ENCODE measurements at places on chromosomes 6 and 20. TPM values are rescaled to one million over a fixed set of nuclear protein-coding genes. Genes with fewer than 3 reads are reported as not detected.

MATN4 gene
- total RNA-seq = not detected

EBF4 gene
- total RNA-seq = 1.7 TPM

FUT9 gene
- not detected for total RNA-seq

SALL4 gene
- not detected for total RNA-seq

ZHX3 gene
- 43.1 TPM for total RNA-seq

CCDC28A gene
- total RNA-seq = 5.3 TPM

TFAP2A gene
- not detected for total RNA-seq

RAB44 gene
- total RNA-seq = 0.06 TPM

ZNF337 gene
- 12.5 TPM for total RNA-seq

MAS1 gene
- not detected for total RNA-seq

DNA sequence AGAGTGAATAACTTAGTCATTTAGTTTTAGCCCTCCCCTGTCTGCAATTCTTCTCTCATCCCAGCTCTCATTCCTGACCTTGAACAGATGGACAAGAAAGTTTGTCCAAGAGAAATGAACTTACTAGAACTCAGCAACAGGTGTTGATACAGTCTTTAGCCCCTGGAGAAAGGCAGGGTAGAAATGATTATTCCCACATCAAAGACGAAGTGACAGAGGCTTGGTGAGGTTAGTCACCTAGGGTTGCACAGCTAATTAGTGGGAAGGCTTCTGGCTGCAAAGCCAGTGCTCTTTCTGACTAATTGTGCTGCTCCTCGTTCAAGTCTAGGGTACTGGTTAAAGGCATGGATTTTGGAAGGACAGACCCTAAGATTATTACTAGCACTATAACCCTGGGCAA is 4.5 kb downstream of the ZDHHC14 start:
- DNase-seq = no peak

- DNase-seq = no peak
These were observed 53.5 kb downstream of the KCNQ5 start for GRCh38 chr6:72675396-72675795.

DNA sequence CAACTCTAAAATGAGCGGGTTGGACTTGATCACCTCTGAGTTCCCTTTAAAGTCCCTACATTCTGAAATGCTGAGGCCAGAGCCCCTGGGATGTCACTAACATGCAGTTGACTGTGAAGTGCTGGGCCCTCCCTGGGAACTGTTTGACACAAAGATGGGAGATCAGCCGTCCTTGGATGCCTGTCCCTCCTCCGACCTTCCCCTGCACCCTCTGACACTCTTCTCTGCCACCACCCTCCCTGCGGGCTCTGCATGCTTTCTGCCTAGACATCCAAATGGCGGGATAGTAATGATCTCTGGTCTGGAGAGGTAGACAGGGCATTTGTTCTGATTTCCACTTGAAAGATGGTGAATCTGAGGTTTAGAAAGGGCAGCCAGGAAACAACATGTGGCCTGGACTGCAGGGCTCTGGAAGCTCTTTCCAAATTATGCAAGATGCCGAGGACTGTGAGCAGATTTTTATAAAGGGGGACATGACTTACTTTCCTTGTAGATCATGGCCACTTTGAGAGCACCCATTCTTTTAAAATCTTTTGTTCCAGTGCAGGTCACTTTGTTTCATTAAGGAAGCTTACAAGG is 113.2 kb downstream of the ZDHHC14 start:
- no peak for DNase-seq

DNA sequence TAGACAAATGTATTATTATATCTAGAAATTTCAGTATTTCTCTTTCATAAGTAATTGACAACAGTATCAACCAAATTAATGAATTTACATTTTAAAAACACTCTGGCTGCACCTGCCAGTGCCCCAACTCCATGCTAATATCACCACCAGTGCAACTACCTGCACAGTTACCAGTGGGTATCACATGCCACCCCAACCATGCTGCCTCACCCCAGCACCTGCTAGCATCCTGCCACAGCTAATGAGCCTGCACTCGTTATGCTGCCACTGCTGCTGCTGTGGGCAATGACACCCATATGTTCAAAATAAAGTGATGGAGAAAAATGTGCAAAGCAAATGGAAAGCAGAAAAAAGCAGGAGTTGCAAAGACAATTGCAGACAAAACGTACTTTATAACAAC is 855.9 kb upstream of the MANEA start:
- DNase-seq = no peak

- no peak for DNase-seq
These were observed 526.0 kb downstream of the EPM2A start for GRCh38 chr6:145209272-145209671.

GRCh38 chr6:14731611-14732010 is 514.3 kb upstream of the JARID2 start:
- no peak for DNase-seq

DNA sequence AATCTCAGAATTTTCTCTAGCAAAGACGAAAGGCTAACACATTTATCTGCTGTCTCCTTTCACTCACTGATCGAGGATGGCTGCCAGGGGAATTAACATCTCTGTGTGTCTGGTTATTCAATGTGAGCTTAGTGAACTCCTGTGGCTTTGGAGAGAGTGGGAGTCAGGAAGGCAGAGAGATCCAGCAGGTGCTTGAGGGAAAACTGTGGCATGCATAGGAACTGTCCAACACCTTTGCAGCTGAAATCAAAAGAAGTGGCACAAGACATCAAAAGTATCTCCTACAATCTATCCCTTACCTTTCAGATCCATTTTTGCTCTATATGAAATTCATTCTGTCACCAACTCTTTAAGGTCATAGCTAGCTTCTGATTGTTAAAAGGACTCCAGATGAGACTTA is 11.8 kb upstream of the FAM184A start:
- no peak for DNase-seq

GRCh38 chr6:63261820-63262219 is 50.6 kb downstream of the FKBP1C start:
- no peak for DNase-seq

DNA sequence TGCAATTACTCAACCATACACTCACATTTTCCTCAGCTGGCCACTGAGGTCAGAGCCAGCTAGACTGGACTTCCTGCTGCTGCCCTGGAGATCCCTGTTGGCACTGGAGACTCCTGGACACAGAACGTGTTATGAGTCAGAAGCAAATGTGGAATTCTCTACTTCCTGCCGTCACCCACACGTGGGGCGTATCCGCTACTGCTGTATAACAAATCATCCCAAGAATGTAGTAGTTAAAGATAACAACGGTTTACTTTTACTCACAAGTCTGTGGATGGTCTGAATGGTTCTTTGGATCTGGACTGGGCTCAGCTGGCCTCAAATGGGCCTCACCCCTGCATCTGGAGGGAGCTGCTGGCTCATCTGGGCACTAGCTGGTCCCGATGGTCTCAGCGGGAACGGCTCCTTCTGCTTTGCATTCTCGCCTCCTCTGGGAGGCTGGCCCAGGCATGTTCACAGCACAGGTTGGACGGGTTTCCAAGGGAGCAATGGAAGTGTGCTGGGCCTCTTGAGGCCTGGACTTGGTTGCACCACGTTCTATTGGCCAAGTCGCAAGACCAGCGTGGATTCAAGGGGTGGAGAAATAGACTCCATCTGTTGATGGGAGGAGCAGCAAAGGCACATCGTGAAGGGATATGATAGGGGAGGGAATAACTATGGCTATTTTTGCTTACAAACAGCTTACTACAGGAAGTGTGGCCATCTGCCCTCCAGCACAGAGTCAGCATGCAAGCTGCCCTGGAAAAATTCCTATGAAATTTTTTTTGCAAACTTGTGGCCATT is 118.5 kb downstream of the SNX5 start:
- peak; percentile 81 for DNase-seq

DNA sequence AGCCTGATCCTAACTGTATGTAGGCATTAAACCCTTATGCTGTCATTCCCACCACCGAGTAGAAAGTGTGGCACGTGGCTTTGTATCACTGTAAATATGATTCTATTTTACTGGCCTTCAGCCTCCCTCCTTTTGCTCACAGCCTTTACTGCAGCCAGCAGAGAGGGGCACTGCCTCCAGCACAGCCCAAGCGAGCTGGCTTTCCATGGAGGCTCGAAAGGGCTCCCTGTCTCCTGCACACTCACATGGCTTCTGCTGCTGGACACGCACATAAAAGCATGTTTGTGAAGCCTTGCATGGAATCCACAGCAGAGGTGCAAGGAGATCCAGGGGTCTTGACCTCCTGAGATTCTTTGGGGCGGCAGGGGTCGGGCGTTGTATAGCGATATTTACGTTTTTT is 51.3 kb downstream of the RNASET2 start:
- DNase-seq = no peak

DNA sequence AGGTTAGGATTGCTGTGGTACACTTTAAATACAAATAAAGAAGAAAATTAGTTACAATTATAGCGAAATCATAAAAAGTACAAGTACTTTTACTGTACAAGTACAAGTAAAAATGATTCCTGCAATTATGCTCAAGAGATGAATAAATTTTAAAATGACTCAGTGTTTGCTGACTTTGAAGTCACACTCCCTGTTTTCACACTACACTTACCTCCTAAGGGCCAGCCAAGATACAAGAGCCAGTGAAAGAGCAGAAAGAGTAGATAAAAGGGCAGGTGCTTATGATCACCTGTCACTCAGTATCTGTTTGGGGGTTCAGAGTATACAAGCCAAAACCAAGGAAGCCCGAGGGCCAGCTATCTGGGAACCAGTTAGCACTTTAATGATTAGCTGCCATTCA is 41.0 kb upstream of the COL21A1 start:
- DNase-seq = no peak

- DNase-seq = no peak
These were observed 260.6 kb upstream of the BMP2 start for GRCh38 chr20:6506906-6507305.

- no peak for DNase-seq
These were observed 190.7 kb upstream of the FBXL4 start for GRCh38 chr6:99138445-99138844.

All from psoas muscle (tissue), 8 donors.